ENCODE measurements at places on chromosomes 6 and 20. TPM values are rescaled to one million over a fixed set of nuclear protein-coding genes. Genes with fewer than 3 reads are reported as not detected.

GRCh38 chr6:28693751-28694443 lies 168.2 kb downstream of the GPX5 start:
- peak; percentile 51 for DNase-seq

- DNase-seq = no peak
These were observed 49.5 kb downstream of the EPB41L2 start for GRCh38 chr6:131013495-131013894.

DNA sequence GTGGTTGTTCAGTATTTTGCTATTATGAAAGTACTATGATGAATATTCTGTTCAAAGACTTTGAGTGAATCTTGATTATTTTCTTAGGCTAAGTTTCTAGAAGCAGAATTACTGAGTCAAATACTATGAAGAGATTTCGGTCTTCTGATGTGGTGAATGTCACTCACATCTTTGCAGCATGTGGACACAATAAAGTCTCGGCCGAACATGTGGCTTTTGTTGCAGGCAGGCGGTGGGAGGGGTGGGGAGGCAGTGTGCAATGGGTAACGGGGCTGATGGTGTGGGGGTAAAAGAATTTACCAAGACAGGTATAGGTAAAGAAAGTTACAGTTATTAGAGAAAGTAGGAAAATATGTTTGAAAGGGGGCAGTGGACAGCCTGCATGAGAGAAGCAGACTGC lies 156.4 kb upstream of the DTNBP1 start:
- DNase-seq = no peak

GRCh38 chr6:17169291-17169690 lies 67.4 kb downstream of the STMND1 start:
- no peak for DNase-seq

GRCh38 chr6:71399279-71399678 lies 110.7 kb downstream of the OGFRL1 start:
- DNase-seq = no peak

GRCh38 chr6:40957616-40958492 lies 81.2 kb downstream of the UNC5CL start:
- DNase-seq = no peak

DNA sequence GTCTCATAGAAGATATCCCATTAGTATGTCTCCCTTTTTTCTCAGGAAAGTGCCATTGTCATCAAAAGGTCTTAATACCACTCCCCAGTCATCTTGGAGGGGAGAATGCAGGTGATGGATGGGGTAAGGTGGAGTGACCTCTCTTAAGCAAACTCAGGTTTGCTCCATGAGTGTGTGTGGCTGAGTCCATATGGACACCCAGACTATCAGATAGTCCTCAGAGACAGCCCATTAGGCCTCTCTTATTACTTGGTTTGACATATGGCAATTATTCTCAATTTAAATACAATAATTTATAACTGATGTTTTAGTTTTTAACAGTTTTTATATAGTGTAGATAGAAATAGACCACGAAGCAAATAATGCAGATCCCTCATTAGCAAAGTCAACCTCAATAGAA lies 23.2 kb downstream of the LAMA4 start:
- no peak for DNase-seq

- no peak for DNase-seq
These were observed 119.3 kb downstream of the ASCC3 start for GRCh38 chr6:100761841-100762240.

DNA sequence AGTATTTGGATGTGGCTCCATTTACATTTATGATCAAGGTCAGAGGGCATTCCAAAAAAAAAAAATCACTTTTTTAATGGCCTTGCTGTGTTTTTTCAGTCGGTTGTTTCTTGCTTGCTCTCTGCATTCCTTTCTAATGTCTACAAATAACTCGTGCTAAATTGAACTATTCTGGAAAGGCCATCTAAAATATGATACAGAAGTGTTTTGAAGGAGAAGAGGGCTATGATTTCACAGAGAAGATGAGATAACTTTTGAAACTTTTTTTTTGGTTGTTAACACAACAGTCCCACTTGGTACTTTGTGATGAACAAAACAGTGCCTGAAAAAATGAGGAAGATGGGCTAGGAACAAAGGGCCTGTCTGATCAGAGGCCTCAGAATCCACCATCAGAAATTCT lies 156.1 kb upstream of the SMLR1 start:
- DNase-seq = no peak

- no peak for DNase-seq
These were observed 230.2 kb upstream of the RNF24 start for GRCh38 chr20:4245542-4245941.

DNA sequence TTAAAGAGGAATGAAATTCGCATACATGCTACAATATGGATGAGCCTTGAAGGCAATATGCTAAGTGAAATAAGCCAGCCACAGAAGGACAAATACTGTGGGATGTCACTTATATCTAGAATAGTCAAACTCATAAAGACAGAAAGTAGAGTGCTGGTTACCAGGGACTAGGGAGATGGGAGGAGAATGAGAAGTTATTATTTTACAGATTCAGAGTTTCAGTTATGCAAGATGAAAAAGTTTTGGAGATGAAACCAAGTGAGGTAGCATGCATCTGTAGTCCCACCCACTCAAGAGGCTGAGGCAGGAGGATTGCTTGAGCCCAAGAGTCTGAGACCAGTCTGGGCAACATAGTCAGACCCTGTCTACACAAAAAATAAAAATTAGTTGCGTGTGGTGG lies 82.5 kb upstream of the ARID1B start:
- no peak for DNase-seq

DNA sequence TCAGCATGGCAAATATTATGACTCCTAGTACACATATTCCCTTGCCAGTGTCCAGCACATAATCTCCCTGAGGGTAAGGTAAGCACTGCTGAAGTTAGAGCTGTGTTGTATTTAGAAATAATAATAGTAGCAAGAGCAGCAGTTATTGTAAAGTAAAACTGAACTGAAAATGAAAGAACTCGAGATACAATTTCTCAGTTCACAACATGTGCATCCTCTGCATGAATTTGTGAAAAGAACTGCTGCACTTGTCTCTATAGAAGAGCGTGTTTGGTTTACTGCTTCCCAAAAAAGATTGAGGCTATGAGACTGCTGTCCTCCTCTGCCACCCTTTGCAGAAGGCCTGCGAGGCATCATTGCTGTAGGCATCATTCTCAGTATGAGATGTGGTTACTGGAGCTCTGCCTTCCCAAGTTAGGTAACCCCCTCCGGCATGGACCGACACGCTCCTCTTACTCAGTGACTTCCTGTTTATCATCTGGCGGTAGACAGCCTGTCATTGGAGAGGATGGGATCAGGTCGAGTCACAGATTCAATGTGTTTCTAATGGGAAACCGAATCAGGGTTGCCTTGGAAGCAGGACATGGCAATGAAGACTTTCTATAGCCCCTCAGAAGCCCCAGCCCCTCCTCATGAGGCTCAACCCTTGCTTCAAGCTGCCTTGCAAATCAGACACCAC lies 48.1 kb downstream of the SLC24A3 start:
- no peak for DNase-seq

DNA sequence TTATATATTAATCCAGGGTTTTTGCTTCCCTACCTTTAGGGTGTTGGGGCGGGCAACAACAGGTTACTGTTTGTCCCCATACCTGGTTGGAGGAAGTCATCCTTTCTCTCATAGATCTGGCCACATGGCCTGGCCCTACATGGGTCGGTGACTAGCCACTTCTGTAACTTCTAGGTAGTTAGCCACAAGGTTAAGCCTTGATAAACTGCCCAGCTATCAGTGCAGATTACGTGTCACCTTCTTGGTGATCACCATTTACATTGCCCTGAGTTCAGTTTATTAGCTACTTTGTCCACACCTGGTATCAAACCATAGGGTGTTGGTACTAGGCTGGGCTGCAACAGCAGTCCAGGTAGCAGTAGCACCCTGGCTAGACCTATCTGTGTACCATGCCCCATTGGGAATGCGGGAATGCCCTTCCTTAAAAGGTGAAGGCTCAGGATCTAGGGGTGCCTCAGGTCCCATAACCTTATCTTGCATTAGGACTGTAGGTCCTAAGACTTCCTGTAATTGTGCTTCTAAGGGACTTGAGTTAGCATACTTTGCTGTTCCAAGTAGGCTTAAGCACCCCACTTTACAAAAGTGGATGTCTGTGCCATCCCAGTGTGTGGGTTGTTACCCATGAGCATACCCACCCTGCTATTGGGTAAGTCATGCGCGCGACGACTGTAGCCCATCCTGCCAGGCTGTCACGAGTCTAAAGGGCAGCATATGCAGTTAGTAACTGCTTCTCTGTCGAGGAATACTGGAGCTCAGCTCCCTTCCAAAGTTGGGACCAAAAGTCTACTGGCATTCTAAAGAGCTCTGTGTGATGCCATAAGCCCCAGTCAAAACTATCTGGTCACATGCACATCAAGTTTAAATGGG lies 5.2 kb downstream of the ZKSCAN3 start:
- DNase-seq = peak; percentile 55

DNA sequence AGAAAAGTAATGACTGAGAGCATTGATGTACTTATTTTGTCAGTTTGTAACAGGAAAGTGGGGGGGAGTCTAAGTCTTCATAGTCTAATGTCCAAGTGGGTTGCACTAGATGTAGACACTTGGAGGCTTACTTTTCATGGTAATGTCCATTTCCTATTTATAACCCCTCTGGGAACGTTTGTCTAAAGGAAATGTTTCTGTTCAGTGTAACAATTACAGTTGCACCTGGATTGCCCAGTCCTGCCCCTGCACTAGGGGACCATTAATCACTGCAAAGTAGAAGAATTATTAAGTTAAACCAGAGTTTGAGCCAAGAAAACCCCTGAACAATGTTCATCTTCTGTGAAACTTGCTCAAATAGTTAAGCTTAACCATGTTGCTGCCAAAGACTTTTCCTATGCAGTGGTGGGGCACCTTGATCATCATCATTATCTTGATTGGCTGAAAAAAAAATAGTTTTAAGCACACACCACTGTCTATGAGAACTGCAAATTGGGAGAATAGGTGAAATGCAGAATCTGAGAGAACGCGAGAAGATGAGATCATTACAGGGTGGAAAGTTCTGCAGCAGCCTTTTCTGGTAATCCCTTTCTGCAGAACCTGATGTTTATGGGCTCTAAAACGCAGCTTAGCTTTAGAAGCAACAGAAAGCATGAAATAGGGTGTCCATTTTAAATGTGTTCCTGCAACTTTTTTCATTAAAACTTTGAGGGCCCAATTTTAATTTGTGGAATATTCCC lies 106.0 kb downstream of the ZNF217 start:
- no peak for DNase-seq

DNA sequence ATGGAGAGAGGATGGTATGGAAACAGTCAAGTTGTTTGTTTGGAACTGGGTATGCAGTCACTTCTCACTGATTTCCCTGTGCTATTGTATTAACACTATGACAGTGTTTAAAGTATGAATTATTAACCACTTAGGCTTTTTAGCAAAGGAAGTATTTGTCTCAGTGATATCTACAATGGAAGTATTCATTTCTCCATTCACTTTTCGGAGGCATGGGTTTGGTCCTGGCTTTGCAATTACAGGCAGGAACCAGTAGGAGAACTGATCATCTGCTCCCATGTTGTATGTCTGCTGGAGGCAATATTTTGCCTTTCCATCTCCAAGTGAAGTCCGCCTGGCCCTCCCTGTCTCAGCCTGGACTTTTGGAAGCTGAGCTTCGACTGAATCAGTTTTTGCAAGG lies 30.6 kb upstream of the EXOC2 start:
- DNase-seq = no peak

DNA sequence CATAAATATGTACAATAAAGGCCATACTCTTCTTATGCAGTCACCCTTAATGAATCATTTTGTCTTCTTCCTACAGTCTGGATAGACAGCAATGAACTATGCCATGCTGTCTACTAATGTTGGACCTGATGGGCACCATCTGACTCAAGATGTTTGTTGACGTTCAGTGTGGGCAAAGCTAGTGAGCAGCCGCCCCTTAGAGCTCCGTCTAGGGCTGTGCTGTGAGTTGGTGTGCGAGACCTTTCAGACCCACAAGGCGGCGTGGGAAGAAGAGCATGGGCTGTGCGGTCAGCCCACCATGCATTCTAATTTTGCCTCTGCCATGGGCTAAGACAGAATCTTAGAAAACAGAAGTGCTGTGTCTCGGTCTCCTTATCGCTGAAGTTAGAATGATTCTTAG lies 829.4 kb downstream of the QKI start:
- no peak for DNase-seq

- DNase-seq = no peak
These were observed 136.3 kb downstream of the KIF13A start for GRCh38 chr6:17851001-17851719.

SYCP2 gene
- total RNA-seq = 5.3 TPM

FAM184A gene
- 9.0 TPM for total RNA-seq

NCOA3 gene
- 140 TPM for total RNA-seq

NOTCH4 gene
- 0.37 TPM for total RNA-seq

LY6G5B gene
- total RNA-seq = 33.5 TPM

STMND1 gene
- total RNA-seq = not detected

SLC35D3 gene
- total RNA-seq = not detected

BEND3 gene
- 12.9 TPM for total RNA-seq

TINAG gene
- total RNA-seq = not detected

PLN gene
- total RNA-seq = not detected

SLC4A11 gene
- total RNA-seq = 1.9 TPM

RBM38 gene
- total RNA-seq = 100 TPM

Measured in activated CD4-positive, alpha-beta T cell treated with anti-CD3 and anti-CD28 coated beads, Interleukin-2, amount 10 ng/mL, durations not matched to agents 24 days and 14 days (primary cell).